ENCODE measurements at places on chromosomes 11 and 22.

DNA sequence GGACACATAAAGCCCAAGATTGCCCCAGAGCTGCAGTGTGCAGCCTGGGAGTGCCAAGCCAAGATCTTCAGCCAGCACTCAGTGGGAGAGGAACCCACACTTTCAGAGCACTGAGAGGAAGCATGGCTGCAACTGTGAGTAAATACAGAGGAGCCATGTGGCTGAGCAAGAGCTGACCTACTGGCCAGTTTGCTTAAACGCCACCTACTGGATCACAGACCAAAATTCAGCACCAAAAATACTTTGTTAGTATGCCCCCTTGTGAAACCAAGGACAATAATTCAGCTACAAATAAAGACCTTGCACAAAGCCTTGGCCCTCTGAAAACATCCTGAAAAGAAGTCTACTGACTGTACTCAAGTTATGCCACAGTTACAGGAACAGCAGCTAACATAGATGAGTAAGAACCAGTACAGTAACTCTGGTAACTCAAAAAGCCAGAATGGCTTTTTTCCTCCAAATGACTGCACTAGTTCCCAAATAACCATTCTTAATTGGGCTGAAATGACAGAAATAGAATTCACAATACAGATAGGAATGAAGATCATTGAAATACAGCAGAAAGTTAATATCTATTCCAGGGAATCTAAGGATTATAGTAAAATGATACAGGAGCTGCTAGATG is 10.1 kb upstream of the OR4A15 start:
- DNase-seq: no peak

GRCh38 chr11:17273668-17274282 is 2.8 kb upstream of the NUCB2 start:
- DNase-seq: no peak

GRCh38 chr22:44888491-44889254 is 121.1 kb downstream of the PHF21B start:
- no peak for DNase-seq

GRCh38 chr11:70360211-70360610 is 38.1 kb upstream of the CTTN start:
- no peak for DNase-seq

DNA sequence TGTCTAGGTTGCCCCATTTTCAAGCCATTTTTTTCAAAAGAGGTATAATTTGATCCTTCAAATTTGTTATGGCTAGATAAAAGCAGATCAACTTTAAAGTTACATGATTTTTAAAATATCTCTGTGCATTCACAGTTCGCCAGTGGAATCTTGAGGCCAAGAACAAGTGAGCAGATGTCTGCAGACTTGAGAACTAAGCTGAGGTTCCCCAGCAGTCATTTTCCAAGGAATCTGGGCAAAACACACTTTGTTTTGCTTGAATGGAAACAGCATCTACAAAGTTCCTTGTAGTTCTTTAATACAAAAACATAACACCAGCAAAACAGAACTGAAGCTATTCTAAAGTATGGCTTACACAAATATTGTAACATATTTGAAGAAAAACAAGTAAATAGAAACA is 7.7 kb downstream of the MPPED2 start:
- no peak for DNase-seq

GRCh38 chr11:62421996-62422395 is 3.2 kb downstream of the SCGB1A1 start:
- DNase-seq: no peak

GRCh38 chr11:45098929-45099328 is 47.5 kb upstream of the PRDM11 start:
- no peak for DNase-seq

DNA sequence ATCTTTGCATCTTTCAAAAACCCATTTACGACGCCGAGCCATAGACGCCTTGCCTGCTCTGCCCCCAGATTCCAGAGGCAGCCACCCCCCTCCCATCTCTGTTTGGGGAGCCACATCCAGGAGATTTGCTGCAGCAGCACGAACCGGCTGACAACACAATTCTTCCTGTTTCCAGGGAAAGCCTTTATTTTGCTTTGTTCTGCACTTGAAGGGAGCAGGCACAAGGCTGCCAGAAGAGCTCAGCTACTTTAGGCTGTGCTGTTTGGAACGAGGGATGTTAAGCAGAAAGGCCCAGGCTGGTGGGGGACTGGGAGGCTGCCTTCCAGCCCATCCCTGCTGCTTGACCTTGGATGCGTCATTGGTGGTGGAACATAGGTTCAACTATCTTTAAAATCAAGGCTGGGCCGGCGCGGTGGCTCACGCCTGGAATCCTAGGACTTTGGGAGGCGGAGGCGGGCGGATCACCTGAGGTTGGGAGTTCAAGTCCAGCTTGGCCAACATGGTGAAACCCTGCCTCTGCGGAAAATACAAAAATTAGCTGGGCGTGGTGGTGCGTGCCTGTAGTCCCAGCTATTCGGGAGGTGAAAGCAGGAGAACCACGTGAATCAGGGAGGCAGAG is 243.9 kb downstream of the MIAT start:
- DNase-seq: no peak

- DNase-seq: no peak
Observed at GRCh38 chr11:59614277-59615119, 1.1 kb downstream of the OSBP start.

GRCh38 chr11:76648061-76648460 is 22.5 kb downstream of the LRRC32 start:
- no peak for DNase-seq

DNA sequence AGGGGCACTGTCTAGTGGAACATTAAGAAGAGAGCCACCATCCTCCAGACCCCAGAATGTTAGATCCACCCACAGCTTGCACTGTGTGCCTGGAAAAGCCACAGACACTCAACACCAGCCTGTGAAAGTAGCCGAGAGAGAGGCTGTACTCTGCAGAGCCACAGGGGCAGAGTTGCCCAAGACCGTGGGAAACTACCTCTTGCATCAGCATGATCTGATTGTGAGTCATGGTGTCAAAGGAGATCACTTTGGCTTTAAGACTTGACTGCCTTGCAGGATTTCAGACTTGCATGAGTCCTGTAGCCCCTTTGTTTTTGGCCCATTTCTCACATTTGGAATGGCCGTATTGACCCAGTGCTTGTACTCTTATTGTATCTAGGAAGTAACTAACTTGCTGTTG is 115.9 kb upstream of the CCDC179 start:
- no peak for DNase-seq

DNA sequence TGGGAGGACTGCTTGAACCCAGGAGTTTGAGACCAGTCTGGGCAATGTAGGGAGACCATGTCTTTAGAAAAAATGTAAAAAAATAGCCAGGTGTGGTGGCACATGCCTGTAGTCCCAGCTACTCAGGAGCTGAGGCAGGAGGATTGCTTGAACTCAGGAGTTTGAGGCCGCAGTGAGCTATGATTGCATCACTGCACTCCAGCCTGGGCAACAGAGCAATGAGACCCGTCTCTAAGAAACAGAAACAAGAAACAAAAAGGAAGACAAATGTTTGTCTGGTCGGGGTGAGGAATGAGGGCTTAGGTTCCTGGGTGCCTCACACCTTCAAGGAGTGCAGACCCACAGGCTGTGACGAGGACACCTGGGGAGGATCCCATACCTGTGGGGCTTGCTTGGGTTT is 191.9 kb downstream of the CEP164 start:
- DNase-seq: no peak

GRCh38 chr11:123084454-123084853 is 22.5 kb upstream of the HSPA8 start:
- DNase-seq: no peak

DNA sequence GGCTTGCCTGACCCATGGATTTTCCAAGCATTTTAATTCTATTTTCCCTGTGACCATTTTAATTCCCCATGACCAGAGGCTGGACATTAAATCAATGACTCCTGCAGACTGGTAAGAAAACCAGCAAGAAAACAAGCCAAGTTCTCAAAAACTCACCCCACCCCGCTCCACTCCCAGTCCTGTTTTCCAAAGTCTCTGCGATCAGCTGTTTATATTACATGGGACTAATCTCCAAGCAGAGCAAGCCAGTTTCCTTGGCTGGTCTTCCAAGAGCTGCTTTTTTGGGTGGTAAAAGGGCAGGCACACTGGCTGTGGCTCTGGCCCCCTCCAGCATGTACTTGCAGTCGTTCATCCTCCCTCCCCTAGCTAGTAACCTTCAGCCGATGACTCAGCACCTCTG is 97.9 kb downstream of the RRAS2 start:
- no peak for DNase-seq

DNA sequence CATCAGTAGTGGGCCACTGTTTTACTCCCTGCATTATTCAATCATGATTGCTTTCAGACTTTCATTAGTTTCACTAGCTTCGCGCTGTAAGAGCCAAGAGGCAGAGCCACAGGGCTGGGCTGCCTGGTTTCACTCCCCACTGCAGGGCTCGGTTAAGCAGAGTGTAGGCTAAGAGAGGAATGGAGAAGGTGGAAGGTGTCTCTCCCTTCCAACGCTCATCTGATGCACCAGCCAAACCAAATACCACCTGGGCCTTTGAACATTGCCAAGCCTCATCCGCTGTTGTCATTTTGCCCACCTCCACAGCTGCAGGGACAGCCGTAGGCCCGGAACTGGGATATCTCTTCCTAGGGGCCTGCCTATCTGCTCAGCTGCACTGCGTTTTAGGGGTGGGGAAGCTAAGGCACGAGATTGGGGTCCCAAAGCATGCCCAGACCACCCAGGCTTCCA is 480 bp upstream of the SMARCB1 start:
- DNase-seq: no peak

- no peak for DNase-seq
Observed at GRCh38 chr11:64339754-64340408, at the start of gene CCDC88B. Gene CCDC88B (plus strand): TSS chr11:64340204. CDS start chr11:64340267, 63 bp downstream.

- no peak for DNase-seq
Observed at GRCh38 chr11:68693484-68693882, 9.1 kb downstream of the GAL start.

GRCh38 chr22:31943206-31943977 is 943 bp upstream of the YWHAH start:
- DNase-seq: no peak

DNA sequence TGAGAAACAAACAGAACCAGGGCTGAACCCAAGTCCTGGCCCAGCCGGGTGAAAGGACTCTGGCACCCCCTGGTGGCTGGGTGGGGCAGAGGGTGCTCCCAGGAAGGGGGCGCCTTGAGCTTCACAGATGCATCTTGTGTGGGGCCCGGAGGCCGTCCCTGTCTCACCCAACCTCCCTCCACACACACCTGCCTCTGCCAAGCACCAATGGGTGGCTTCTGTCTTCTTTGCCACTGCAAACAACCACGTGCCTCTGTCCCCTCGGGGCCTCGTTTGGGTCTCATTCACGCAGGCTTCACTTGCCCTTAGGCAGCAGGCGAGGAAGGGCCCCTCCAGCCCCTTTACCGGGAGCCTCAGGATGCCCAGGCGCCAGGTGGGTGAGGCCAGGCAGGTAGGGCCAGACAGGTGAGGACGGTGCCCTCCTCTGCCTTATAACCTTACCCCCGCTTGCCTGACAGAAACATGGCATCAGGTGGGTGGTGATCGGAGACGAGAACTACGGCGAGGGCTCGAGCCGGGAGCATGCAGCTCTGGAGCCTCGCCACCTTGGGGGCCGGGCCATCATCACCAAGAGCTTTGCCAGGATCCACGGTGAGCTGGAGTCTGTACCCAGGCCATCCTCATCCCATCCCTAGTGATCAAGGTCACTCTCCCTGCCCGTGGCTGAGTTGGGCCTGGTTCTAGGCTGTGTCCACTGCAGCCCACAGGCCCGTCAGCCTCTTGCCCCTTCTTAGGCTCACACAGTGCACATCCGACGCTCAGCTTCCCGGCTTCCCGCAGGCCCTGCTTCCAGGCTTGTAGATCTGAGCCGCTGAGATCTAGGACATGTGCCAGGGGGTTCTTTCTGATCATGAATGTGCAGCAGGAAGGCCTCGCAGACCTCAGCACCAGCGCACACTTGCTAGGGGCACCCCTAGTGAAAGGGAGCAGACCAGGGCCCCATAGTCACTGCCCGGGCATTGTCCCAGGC is 17.2 kb downstream of the POLR3H start:
- no peak for DNase-seq

DNA sequence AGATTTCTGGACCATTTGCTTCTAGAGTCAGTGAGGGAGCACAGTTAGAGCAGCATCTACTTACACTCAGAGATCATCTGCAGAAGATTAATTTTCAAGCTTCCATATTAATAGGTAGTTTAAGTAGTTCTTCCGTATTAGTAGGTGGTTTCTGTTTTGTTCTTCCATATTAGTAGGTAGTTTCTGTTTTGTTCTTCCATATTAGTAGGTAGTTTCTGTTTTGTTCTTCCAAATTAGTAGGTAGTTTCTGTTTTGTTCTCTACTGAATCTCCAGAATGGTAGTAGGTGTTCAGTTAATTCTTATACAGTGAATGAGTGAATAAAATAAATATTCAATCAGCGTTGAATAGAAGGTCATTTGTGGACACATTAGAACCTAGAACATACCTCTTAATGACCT is 175.7 kb downstream of the TMEM135 start:
- no peak for DNase-seq

- DNase-seq: no peak
Observed at GRCh38 chr22:44357966-44358465, 45.3 kb upstream of the SHISAL1 start.

- DNase-seq: no peak
Observed at GRCh38 chr11:1167751-1168231, 10.0 kb downstream of the MUC5AC start.

DNA sequence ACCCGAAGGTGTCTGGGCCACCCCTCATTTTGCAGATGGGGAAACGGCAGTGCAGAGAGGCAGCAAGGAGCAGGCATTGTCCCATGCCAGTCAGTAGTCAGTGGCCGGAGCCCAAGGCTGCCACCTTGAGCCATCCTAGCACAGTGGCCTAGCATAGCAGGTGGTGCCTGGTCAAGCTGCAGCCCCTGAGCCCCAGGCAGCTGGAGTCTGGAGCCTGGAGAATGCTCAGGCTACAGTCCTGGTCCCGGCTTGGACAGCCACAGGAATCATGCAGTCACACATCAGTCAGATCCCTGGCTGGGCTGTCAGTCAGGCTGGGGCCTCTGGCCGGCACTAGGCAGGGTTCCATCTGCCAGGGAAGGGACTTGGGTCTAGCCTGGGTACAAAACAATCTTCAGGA is 18.6 kb downstream of the KCNC1 start:
- DNase-seq: no peak

- DNase-seq: no peak
Observed at GRCh38 chr11:97794876-97795275, 1225.9 kb upstream of the CNTN5 start.

DNA sequence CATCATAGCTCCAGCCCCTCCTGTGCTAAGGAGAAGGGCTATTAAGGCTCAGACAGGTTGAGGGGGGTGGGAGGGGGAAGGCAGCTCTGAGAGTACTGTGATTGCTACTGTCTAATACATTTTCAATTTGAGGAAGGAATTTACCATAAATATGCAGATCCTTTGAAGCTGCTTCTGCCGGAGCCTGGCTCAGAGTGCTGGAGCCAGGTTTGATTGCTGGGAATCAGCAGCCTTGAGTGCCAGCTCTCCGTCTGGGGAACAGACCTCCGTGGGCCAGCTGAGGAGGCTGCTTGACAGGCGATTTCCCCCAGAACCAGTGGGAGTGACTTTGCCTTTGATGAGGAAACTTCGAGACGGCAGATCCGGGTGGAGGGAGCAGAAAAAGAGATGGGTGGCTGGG is 141.7 kb upstream of the TBCEL start:
- no peak for DNase-seq

Data from AG09319 (cell line).